ENCODE measurements at places on chromosomes 1 and 21.

- DNase-seq, result no peak
Measured at GRCh38 chr1:6412896-6413295, 6.8 kb downstream of the HES2 start.

- no peak for DNase-seq
Measured at GRCh38 chr1:4603295-4604110, 50.9 kb upstream of the AJAP1 start.

DNA sequence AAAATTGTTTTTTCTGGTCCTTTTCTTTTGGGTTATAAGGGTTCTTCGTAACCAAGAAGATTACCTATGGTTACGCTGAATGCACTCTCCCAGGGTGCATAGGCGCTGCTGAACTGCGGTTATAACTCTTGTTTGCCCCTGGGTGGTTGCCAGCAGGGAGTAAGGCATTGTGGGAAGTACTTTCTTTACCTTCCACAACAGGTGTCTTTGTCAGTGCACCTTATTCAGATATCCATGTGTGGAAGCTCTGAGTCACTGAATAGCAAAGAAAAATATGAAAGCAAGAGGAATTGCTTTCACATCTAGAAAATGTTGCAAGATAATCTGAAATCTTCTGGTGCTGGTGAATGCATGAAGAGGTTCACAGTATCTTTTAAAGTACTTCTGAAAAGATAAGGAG, 124.4 kb upstream of the CACYBP start:
- no peak for DNase-seq

DNA sequence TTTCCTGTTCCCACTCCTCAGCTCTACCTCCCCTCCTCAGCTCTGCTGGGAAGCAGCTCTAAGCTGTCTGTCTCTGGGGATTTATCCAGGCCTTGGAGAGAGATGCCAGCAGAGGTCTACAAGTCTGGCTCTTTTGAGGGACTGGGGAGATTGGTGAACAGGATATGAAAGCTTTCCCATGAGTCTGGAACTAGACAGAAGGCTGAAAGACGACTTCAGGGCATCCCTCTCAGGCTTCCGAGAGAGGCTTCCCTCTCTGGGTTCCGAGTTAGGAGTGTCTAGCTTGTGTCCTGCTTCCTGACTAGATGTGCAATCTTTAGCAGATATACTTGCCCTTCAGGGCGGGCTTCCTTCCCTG, 733 bp downstream of the TMEM35B start:
- DNase-seq, result no peak

DNA sequence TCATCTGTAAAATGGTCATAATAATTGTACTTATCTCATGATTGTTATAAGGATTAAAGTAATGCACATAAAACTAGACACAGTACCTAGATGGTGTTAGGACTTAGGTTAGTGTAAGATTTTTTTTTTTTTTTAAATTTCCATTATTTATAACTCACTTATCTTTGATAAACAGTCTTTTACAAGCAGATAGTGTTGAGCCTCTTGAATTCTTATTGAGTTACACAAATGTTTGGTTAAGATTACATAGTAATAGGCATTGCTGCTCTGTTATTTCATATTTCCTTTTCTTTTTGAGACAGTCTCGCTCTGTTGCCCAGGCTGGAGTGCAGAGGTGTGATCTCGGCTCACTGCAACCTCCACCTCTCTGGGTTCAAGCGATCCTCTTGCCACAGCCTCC, 15.4 kb downstream of the MRPS6 start:
- no peak for DNase-seq

DNA sequence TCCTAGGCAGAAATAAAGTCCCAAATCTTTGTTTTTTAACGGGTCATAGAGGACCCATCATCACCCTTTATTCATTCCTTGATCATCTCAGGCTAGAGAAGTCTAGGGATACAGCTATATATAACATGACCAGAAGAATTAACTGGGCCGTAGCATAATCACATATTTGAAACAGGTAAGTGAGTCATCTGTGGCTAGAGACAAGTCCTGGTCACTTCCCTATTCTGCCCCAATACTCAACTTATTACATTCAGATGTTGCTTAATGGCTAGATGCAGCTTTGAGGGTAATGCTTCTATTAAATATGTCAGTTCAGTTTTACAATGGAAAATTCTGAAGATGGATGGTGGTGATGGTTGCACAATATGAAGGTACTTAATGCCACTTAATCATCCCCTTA, 47.0 kb downstream of the EXO1 start:
- DNase-seq, result no peak

DNA sequence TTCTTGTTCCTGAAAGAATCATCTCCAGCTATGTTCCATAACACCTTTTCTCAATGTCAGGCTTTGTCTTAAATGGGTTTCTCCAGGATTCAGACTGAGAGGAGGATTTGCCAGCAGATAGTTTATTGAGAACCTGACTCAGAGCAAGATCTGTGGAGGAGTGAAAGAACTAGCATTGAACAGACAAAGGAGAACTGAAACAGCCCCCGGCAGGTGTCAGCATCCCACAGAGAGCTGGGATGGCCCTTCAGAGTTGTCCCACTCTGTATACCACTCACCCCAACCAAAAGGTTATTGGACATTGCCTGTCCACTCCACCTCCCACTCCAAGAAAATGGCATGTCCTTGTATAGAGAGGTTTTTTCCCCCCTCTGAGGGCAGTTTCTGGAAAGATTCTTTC, 270.7 kb downstream of the PAPPA2 start:
- DNase-seq, result no peak

GRCh38 chr1:229068270-229068987, 202.5 kb upstream of the RAB4A start:
- DNase-seq, result no peak

- no peak for DNase-seq
Measured at GRCh38 chr1:115251856-115252255, 86.2 kb downstream of the NGF start.

- no peak for DNase-seq
Measured at GRCh38 chr1:220819467-220820026, 32.8 kb downstream of the MTARC1 start.

DNA sequence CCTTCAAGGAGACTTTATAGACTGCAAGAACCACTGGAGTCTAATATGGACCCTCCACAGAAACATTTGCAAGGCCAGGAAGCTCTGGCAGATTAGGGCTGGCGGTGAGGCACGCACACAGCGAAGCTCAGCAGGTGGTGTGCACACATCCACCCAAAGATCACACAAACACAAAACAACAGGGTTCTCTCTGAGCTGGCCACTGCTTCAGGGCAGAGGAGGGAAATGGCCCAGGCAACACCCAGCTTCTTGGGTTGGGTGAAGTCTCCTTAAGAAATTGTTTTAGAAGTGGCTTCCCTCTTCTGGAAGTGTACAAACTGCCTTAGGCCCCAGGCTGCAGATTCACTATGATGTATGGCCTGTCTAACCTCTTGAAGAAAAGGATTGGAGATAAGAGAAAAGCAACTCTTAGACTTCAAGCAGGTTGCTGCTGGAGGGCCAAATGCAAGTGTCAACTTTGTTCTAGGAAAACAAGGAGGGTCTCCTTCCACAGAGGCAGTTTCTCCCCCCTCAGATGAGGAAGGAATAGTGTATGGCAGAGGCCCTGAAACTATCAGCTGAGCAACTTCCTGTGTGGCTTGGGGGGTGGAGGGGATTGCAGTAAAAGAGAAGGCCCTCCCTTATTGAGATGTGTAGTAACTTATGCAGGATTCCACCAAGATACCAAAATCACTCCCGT, 2.0 kb downstream of the RCSD1 start:
- peak; percentile 62 for DNase-seq

DNA sequence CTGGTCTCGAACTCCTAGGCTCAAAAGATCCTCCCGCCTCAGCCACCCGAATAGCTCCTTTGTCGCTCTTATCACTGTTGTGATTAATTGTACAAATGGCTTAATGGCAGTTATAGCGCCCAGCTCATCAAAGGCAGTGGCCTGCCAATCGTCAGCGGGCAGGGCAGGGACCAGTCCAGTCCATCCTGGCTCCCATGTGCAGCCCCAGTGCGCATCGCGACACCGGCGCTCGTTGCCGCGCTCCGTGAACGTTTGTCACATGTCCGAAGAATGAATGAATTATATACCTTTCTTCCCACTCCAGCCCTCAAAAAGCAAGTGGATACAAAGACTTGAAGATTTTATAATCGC, 18.4 kb downstream of the MTX1 start:
- DNase-seq, result peak; percentile 76

DNA sequence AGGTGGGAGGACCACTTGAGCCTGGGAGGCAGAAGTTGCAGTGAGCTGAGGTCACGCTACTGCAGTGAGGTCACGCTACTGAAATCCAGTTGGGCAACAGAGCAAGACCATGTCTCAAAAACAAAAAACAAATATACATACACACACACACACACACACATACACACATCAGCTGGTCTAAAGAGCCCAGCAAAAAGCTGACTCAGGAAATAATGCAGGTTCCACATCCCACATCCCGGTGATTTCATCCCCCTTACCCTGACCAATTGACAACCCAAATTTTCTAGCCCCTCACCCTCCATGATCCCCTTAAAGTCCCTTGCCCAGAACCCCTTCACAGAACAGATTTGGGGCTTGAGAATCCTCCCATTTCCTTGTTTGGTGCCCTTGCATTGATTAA, 11.9 kb upstream of the CFHR4 start:
- no peak for DNase-seq

GRCh38 chr1:56434740-56435139, 144.6 kb downstream of the PLPP3 start:
- no peak for DNase-seq

- no peak for DNase-seq
Measured at GRCh38 chr1:198128533-198128932, 28.3 kb upstream of the NEK7 start.

GRCh38 chr1:158045639-158046038, 52.2 kb downstream of the KIRREL1 start:
- DNase-seq, result no peak

- DNase-seq, result peak; percentile 80
Measured at GRCh38 chr1:159076438-159077119, at the start of gene AIM2. Gene AIM2, minus strand, starts transcription at chr1:159076766. Its CDS starts 3,267 bp downstream, at chr1:159073499.

GRCh38 chr1:172095846-172096245, 254.5 kb downstream of the DNM3 start:
- DNase-seq, result no peak

Measured in activated CD8-positive, alpha-beta T cell treated with anti-CD3 and anti-CD28 coated beads for 36 hours (primary cell).